ENCODE measurements at places on chromosomes 2 and 18.

DNA sequence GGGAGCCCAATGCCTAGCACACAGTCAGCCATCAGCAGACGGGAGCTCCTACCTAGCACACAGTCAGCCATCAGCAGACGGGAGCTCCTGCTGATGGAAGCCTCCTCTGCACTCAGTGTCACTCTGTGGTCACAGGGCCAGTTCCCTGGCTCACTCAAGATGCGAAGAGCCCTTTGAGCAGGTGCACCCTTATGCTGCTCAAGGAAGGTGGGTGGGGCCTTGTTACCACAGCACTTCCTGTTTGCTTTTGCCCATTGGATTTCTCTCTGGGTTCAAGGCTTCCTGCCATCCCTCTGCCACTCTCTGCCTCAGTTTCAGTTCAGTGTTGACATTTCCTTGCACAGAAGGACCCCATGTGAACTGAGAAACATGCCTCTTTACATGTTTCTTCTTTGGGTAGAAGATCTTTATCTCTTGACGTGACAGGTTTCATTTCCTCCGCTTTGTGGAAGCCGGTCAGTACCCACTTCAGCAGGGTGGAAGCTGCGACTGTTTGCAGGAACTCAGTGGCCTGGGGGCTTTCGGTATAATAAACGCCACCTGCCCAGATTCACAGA, 11.6 kb downstream of the TRIB2 start:
- no peak for DNase-seq

DNA sequence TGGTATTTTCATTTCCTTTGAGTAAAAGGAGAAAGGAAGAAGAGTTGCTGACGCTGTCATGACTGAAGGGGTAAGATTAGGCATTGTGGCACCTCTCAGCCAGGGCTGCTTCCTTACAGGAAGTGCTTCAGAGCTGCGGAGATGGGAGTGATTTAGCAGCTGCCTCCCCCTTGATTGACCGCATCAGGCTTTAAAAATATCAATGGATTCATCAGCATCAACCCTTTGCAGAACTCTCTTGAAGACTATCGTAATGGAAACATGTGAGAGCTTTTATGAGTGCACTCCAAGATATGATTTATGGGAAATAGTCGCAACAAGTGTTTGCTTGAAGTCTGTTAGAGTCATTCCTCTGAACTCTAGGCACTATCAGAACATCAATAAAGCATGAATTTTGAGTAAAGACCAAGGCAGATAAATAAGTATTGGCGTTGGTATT, 141.1 kb downstream of the CSRNP3 start:
- DNase-seq = no peak

GRCh38 chr18:3608488-3608887, 158.5 kb downstream of the TGIF1 start:
- no peak for DNase-seq

- DNase-seq = no peak
Measured at GRCh38 chr2:110124939-110125691, 9.5 kb upstream of the MALL start.

GRCh38 chr2:69149631-69150215, 136.7 kb downstream of the ANTXR1 start:
- DNase-seq = no peak

GRCh38 chr18:3998698-3999333, 456.3 kb downstream of the DLGAP1 start:
- no peak for DNase-seq

DNA sequence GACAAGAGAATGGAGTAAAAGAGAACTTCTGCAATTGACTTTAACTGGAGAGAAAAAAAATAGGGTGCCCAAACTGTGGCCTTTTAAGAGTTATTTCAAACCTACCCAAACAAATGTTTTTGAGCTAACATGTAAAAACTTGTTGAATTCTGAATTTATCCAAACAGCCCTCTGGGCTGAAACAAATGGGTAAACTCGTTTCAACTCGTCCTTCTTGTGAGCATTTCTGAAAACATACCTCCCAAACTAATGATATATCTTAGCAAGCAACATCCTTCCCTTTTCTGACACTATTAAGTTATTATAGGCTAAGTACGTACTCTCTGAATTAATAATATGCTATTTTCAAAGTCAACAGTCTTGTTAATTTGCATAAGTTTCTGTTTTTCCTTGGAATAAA, 793.0 kb upstream of the ACVR2A start:
- no peak for DNase-seq

- DNase-seq = no peak
Measured at GRCh38 chr18:13900633-13901032, 14.7 kb downstream of the MC2R start.

- no peak for DNase-seq
Measured at GRCh38 chr18:44079606-44080005, 601.1 kb upstream of the SETBP1 start.

- no peak for DNase-seq
Measured at GRCh38 chr2:16755442-16755841, 89.8 kb upstream of the CYRIA start.

- no peak for DNase-seq
Measured at GRCh38 chr2:61179701-61180639, 18.0 kb downstream of the C2orf74 start.

DNA sequence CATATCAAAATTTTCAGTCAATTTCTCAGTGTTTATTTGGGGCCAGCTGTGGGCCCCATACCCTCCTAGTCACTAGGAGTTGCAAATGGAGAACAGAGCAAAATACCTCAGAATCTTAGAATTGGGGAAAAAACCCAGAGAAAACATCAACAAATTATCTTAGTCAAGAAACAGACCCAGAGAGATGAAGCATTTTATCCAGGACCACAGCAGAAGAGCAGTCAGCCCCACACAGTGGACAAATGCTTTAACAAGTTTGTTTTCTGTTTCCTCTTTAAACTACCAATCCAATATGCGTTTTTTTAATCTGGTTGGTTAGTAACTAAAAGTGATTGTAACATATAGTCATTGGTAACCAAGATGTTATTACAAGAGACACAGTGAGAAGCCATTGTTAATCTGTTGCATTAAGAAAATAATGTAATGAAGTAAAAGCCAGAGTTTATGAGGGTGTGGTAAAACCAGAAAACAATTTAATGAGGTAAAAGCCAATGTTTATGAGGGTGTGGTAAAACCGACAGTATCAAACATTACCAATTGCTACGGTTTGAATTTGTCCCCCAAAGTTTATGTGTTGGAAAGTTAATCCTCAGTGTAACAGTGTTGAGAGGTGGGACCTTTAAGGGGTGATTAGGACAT, 60.7 kb upstream of the COX7A2L start:
- no peak for DNase-seq

- DNase-seq = no peak
Measured at GRCh38 chr2:69054431-69054830, 41.5 kb downstream of the ANTXR1 start.

DNA sequence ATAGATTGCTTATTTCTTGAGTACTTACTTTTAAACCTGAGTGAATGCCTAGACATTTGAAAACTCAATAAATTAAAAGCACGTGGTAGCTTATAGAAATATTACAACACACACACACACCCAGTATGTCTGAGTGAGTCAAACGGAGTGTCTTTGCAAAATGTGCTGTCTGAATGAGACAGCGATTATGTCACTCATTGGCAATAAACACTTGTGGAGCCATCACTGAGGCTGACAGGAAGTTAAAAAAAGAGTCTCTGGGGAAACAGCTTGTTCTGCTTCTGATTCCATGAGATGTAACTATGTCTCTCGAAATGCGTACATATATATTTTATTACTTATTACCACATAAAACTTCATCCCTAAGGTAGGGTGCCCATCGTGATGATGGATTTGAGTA, 22.3 kb upstream of the VPS4B start:
- no peak for DNase-seq

GRCh38 chr2:154568413-154568812, 130.1 kb upstream of the KCNJ3 start:
- DNase-seq = no peak

DNA sequence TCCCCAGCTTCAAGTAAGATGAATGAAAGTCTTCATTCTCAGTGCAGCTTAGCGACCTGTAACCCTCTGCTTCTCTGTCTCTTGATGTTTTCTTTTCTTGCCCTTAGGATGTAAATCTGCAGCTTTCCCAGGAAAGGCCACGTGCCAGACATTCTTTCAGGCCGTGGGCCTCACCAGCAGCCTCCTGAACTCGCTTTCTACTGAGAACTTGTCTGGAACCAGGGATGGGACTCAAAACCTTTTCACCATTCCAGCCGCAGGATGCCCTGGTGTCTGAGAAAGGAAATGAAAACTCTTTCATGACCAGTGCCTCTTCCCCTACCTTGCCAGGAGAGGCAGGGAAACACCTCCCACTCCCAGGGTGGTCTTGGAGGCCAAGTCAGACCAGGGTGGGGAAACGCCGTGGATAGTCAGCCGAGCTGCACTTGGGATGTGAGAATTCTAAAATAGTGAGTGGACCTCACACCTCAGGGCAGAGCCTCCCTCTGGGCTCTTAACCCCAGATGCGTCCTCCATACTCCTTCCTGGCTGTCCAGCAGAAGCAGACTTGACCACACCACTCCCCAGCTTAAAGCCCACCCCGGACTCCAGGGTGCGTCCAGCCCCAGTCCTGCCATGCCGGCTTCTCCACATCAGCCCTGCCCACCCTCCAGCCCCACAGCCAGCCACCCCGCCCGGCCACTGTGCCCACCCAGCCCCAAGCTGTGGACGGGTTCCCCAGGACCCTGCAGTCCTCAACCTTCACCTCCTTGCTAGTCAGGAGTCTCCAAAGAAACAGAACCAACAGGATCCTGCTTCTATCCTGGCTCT, 115.5 kb downstream of the TWIST2 start:
- no peak for DNase-seq

DNA sequence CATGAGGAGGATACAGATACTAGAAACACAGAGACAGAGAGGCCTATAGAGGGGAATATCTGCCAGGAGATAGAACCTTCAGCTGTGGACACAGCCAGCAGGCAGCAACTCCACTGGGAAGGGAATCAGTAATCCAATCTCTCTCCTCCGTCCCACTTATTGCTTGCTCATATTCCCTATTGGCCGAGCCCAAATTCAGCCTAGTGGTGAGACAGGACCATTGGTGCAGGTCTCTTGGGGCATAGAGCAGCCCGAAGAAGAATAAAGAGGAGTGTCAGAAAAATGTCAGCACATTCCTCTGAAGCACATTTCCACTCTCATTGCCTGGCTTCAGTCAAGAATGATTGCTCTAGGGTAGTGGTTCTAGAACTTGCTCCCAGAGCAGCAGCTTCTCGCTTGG, 1091.5 kb upstream of the GYPC start:
- no peak for DNase-seq

- DNase-seq = no peak
Measured at GRCh38 chr18:9364242-9364641, 29.7 kb downstream of the TWSG1 start.

DNA sequence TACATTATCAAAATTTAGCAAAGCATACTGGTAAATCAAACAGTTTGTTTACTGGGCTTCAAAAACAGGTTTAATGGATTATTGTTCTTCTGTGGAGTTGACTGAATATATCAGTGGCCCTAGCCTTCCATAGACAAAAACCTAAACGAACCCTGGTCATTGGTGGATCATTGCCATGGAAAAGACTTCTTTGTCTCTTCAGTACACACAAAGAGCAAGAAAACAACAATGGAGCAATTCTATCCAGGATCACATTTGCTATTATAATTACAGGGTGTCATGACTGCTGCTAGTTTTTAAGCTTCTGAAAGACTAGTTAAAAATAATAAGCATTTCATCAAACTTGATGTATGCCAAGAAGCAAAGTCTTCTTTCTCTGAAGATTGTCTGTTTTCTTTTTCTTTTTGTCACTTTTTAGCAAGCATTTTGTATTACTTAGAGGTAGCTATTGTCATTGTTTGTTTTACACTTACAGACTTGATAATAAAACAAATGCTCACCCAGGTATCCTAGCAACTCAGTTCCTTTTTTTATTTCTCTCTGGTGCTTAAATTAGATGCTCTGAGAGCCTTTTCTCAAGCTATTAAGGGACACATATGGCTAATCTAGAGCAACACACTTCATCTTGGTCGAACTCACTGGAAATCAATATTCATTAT, 1228.7 kb upstream of the DDX18 start:
- DNase-seq = no peak

- DNase-seq = no peak
Measured at GRCh38 chr2:8661736-8662135, 20.1 kb upstream of the ID2 start.

DNA sequence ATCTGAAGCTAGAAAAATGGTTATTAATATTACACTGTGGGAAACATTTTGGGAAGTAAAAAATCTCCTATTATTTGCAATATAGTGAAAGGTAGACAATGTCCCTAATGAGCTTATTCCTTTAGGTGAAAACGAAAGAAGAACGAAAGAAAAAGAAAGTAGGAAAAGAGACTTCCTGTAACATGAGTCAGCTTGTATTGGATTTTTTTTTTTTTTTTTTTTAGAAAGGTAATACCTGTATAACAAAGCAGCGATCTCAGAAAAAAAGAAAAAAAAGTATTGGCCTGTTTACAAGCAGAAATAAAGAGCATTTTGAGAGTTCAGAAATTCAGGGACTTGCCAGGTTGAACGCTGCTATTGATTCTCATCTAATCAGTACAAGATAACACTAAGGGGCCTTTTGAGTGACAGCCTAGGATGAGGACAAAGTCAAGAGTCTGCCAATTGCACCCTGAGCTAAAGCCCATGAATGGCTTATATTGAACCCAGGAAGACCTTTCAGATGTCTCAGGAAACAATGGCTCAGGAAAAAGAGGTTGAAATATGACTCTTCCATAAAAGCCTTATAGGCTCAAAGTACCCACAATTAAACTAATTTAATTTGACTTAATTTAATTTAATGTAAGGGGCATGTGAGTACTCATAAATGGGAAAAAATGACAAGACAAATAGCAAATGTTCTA, 615.6 kb upstream of the CDH2 start:
- no peak for DNase-seq

DNA sequence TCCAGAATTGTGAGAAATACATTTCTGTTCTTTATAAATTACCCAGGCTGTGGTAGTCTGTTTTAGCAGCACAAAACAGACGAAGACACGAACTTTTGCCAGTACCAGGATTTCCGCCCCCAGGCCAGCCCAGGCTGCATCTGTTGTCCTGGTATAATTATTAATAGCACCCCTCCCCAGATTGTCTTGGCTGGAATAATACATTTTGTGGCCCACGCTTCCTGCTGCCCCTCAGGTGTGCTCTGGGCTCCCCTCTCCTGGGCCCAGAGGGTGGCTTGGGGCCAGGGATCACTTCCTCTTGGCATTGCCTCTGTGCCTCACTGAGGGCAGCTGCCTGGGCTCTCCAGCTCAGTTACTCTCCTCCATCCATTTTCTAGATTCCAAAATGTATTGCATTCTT, 102.1 kb upstream of the HS6ST1 start:
- no peak for DNase-seq

DNA sequence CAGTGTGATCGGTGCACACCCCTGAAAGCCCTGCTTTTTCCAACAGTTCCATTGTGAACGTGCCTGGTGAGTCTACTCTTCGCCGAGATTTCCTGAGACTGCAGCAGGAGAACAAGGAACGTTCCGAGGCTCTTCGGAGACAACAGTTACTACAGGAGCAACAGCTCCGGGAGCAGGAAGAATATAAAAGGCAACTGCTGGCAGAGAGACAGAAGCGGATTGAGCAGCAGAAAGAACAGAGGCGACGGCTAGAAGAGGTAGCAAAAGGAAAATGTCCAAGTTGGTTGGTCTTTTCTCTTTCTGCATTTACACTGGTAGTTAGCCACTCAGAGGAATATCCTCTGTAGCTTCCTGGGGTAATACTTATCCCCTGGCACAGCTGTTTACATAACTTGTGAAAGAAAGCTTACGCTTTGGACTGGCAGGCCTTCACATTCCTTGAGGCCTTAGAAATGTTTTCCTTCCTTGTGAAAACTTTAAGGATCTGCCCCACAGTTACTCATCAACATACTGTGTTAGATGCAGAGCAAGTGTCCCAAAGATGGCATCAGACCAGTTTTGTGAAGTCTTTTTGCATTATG, 146.6 kb downstream of the MAP4K4 start:
- DNase-seq = no peak
